Naive thymus-derived CD8-positive, alpha-beta T cell (primary cell): ENCODE measurements at places on chromosomes 13 and 19. TPM values are rescaled to one million over a fixed set of nuclear protein-coding genes. Genes with fewer than 3 reads are reported as not detected.

The ZNF574 gene
- polyA plus RNA-seq: 7.8 TPM

The NKG7 gene
- polyA plus RNA-seq: 1,629 TPM

GRCh38 chr19:13211426-13212308, 61.5 kb downstream of the IER2 start:
- DNase-seq: no peak

- no peak for DNase-seq
Observed at GRCh38 chr19:18435178-18435841, 2.6 kb downstream of the ISYNA1 start.

GRCh38 chr13:79548902-79549301, 67.9 kb downstream of the NDFIP2 start:
- DNase-seq: no peak

- no peak for DNase-seq
Observed at GRCh38 chr19:2458054-2458453, 1.3 kb upstream of the LMNB2 start.
